ENCODE measurements at places on chromosomes 5 and 9. TPM values are rescaled to one million over a fixed set of nuclear protein-coding genes. Genes with fewer than 3 reads are reported as not detected.

- DNase-seq, result no peak
Measured at GRCh38 chr5:135013445-135013844, 20.6 kb downstream of the PITX1 start.

DNA sequence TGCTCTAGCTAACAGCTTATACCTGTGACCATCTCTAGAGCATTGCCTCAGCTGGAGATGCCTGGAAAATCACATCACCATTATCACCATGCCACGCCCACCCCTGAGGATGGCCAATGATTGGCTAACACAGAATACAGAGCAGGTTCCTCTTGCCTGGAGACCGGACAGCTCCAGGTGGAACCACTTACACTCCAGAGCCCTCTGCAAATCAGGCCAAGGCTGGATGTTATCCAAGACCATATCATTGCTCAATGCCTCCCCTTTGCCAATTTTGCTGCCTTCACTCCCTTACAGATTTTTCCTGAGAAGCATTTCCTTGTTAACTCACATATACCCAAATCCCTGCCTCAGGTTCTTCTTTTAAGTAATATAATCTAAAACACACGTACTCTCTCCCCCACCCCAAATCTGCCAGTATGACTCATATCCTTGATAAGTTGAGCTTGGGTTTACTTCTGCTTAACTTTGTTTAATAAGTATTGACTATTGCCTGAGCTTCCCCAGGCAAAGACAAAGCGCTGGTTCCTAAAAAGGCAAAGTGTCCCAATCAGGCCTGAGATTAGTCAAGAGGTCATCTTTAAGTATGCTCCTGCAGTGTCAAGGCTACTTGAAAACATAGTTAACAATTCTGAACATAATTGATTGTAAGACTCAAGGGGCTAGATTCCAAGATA lies 309.6 kb downstream of the EPB41L4A start:
- peak; percentile 34 for DNase-seq

DNA sequence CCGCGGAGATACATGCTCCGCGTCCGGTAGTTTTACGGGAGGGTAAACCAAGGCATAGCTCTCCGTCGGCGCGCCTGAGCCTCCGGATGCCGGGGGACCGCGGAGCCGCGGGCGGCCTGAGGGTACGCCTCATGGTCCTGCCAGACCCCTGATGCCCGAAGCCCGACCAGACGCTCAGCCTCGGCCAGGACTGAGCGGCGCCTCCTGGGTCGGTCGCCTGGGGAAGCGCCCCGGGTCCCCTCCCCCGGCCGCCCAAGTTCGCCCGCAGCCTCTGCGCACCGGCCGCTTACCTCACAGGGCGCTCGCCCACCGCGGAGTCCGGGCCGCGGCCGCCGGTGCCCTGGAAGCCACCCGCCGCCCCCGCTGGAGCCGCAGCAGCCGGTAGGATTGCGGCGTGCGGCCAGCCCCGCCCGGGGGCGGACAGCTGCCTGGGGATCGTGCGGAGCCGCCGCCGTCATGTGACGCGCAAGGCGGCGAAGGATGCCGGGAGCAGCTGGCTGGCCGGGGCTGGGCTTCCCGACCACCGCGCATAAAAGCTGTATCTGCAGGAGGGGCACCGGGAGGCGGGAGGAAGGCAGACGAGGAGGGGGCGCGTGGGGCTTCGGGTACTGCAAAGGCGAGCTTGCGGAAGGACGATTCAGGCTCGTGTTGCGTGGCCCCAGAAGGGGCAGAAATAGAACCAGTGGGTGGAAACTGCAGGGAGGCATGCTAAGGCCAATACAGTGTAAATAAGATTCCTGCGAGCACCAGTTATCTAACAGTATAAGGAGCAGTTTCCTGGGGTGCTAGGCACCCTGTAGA lies at the start of gene FBXO10:
Gene FBXO10 (minus strand): TSS at position 460 of the 801 bp plus-strand sequence. CDS start 34,612 bp downstream, outside the sequence.
- DNase-seq, result peak; percentile 38

- no peak for DNase-seq
Measured at GRCh38 chr9:121625590-121625989, 25.8 kb upstream of the DAB2IP start.

- no peak for DNase-seq
Measured at GRCh38 chr5:9419794-9420193, 126.1 kb downstream of the SEMA5A start.

- DNase-seq, result peak; percentile 39
Measured at GRCh38 chr5:50958852-50959457, 292.5 kb downstream of the PARP8 start.

DNA sequence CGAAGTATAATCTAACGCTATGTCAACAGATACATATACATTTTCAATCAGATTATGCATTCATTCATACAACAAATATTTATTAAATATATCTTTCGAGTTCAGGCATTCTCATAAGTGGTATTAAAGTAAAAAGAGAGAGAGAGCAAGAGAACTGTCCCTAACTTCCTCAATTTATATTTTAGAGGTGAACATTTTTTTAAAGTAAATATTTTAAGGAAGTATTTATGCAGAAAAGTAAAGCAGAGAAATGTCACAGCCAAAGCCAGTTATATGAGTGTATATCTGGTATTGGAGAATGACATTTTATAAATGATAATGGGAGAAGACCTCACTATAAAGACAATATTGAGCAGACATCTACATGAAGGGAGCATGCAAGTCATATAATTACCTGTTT lies 667.3 kb upstream of the CDH9 start:
- DNase-seq, result no peak

GRCh38 chr9:20286154-20286700 lies 336.1 kb downstream of the MLLT3 start:
- no peak for DNase-seq

The GGTA1 gene
- total RNA-seq, result not detected

The SLC34A3 gene
- total RNA-seq, result not detected

The GDF9 gene
- total RNA-seq, result 0.09 TPM

The LRRC14B gene
- total RNA-seq, result not detected

All from HFFc6 (cell line).